ENCODE measurements at places on chromosomes 1 and 21.

GRCh38 chr1:200364091-200364759, 45.6 kb downstream of the ZNF281 start:
- DNase-seq: no peak

DNA sequence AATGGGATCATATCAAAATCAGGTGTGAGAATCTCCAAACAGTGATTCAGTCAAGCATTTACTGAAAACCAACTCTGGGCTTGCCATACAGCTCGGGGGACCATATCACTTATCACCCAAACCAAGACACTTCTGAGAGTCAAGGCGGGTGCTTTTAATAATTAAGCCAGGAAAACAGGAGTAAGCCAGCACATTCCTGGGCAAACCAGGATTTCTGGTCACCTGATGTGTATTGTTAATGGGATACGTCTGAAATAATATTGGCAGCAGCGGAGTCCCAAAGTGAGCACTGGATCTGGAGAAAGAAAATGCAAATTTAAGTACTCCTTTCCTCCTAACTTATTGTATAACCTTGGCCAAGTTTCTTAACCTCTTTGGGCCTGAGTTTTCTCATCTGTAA, 17.6 kb downstream of the OSCP1 start:
- DNase-seq: no peak

GRCh38 chr1:103160281-103160680, 52.0 kb upstream of the COL11A1 start:
- DNase-seq: no peak

GRCh38 chr1:23577056-23578004, 18.0 kb upstream of the ID3 start:
- peak; percentile 54 for DNase-seq

DNA sequence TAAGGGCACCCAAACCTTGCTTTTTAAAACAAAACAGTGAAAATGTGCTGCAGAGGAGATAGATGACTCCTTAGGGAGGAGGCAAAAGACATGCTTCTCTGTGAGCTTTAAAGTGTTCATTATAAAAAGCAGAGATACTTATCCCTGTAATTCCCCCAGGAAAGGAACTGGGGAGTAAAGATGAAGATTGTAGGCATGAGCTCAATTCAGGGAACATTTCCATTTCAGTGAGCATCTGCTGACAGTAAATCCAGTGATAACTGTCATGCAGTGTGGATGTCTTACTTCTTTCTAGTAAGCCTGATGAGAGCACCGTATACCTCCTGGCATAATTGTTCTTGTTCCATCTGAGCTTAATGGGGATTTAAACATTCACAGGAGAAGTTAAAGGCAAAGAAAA, 1296.5 kb downstream of the MRPL39 start:
- no peak for DNase-seq

DNA sequence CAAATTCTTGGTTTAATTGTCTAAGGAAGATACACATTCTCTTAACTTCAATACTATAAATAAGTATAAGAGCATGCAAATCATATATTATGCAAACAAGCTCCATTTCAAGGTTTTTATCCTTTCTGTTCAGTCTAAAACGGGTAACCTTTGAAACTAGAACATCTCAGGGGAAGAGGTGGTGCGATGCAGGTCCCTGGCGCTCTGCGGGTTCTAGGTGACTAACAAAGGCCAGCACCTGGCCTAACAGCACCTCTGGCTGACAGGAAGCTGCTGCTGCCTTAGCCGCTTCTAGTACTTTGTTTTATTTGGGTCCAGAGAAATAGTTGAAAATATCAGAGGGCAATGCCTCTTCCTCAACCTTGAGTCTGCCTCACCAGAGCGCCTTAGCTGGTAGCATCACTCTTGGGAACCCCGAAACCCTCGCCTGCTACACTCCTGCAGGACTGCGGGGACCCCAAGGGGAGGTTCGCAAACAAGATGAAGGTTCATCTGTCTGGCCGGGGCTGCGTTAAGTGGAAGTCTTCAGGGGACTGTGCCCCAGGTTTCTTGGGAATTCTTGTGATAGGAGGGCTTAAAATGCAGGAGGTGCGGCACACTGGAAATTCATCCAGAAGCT, 45.5 kb downstream of the PRDM15 start:
- DNase-seq: no peak

GRCh38 chr1:46806196-46807020, 7.6 kb downstream of the CYP4B1 start:
- DNase-seq: no peak

DNA sequence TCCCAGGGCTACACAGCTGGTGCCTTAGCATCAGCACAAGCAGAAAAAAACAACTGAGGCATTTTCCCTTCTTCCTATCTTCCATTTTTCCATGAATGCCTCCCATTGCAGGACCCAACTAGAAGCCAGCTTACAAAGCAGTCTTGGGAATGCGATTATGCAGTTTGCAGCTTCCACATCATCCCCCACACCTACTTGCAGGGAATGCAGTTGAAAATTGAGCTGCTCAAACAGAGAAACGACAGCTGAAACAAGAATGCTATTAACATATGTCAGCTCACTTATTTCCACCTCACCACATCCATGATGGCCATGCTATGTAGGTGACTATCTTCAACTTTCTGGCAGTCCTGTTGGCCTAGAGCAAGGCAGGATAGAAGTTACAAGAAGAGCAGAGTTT, 150.6 kb upstream of the KCTD3 start:
- DNase-seq: no peak

GRCh38 chr1:234270093-234270492, 103.2 kb upstream of the COA6 start:
- DNase-seq: no peak

GRCh38 chr1:22326931-22327330, 124.7 kb upstream of the ZBTB40 start:
- DNase-seq: no peak

- DNase-seq: peak; percentile 9
These were observed at the start of gene HUNK for GRCh38 chr21:31872452-31873274. Gene HUNK (plus strand): TSS chr21:31873020. CDS start chr21:31873675, 655 bp downstream.

GRCh38 chr1:182317611-182318161, 73.9 kb downstream of the GLUL start:
- no peak for DNase-seq

- no peak for DNase-seq
These were observed 12.5 kb downstream of the SDC3 start for GRCh38 chr1:30895944-30896660.

GRCh38 chr1:186700722-186701121, 20.5 kb upstream of the PTGS2 start:
- DNase-seq: no peak

DNA sequence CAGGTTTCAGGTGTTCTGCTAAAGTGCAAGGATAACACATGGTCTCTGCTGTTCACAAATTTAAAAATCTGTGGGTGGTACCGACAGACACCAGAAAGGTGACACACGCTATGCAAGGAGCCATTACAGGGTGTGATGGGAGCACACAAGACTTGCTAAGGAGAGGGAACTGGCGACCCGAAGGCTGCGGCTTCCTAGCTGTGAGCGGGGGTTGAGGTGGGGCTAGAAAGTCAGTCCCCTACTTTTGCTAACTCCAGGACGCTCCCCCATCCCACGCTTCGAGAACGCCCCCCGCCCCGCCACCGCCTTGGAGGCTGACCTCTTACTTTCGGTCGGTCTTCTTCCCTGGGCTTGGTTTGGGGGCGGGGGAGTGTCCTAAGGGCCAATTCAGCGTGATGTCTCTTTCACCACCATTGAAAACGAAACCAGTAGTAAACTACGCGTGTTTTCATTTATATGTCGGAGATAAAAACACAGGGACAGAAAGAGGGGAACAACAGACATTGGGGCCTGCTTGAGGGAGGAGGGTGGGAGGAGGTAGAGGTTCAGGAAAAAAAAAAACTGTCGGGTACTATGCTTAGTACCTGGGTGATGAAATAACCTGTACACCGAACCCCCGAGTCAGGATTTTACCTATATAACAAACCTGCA, 1.1 kb downstream of the CKS1B start:
- peak; percentile 49 for DNase-seq

DNA sequence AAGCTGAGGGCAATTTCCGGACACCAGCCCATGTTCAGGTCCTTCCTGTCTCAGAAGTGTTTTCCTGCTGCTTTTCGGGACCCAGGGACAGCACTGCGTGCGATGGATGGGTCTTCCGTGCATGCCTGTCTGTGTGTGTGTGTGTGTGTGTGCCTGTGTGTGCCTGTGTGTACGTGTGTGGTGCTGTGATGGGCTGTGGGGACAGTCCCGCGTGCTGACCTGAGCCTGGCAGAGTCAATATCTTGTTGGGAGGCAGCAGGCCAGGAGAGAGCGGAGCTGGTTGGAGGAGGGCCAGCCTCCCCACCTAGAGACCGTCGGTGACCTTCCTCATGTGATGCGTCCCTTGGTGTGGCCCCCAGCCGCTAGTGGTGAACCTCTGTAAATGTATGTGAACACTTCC, 13.7 kb downstream of the SKI start:
- DNase-seq: no peak

DNA sequence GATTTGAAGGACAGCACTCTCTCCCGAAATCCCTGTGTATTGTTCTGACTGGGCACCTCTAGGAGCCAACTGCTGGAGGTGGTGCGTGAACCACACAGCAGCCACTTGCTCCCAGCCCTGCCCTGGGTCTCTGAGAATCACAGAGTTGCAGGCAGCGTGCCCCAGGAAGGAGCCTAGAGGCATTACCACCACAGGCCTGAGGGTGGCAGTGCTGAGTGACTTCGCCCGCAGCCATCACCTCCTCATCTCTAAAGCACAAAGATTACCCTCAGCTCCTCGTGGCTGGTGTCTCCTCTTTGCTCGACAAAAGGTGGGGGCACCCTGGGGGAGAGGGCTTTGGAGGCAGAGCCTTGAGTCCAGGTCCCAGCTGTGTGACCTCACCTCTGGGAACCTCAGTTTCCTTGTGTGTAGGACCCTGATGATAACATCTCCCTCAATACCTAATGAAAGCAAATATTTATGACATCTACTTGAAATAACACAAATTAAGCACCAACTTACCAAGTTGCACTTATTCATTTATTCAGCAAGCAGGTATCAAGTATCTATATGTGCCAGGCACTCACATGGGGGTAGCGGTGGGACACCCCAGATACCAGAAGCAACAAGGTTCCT, 86.3 kb downstream of the VWA5B1 start:
- DNase-seq: peak; percentile 54

- DNase-seq: no peak
These were observed 127.3 kb upstream of the POU3F1 start for GRCh38 chr1:38173848-38174247.

DNA sequence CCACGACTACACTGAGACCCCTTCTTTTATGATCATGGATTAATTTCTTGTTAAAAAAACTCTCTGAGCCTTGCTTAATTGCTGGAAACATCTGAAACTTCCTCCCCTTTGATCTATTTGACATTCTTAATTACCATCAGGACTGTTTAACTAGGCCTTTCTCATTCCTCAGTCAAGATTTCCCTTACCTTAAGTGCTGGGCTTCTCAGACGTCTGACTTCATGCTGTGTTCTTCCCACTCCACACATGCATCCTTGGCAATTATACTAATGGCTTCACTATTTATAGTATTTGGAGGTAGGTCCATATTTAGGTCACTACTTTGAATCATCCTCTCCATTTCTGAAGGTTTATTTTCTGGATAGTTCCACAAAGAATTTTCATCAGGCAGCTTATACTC, 341.3 kb upstream of the TMPRSS15 start:
- no peak for DNase-seq

DNA sequence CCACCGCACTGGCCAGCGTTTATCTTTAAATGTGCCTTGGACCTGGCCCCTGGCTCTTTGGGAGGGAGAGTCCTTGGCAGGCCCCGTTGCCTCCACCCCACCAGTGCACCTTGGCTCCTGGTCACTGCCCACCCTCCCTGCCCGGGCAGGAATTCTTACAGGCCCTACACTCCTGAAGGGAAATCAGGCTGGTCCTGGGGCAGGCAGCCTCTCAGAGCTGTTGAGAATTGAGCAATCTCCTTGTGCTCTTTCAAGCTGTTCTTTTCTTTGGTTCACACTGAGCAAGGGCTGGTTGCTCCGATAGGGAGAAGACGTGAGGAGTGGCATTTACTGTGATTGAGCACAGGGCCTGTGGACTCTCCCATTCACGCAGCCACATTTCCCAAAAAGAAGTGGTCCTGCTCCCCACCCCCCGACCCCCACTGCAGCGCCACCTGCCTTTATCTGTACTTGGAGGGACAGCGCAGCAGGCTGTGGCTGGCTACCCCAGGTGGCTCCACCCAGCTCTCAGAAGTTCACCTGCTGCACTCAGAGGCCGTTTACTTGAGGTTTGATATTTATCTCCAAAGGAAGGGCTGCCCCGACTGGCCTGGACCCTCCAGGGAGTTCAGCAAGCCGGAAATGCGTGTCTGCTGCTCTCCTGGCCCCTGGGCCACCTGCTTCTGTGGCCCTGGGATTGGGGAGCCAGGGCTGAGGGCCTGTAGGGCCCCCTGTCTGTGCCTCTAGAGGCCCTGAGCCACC, 47.8 kb downstream of the SKI start:
- no peak for DNase-seq

GRCh38 chr1:71046891-71047634, 553 bp downstream of the PTGER3 start:
- DNase-seq: no peak

DNA sequence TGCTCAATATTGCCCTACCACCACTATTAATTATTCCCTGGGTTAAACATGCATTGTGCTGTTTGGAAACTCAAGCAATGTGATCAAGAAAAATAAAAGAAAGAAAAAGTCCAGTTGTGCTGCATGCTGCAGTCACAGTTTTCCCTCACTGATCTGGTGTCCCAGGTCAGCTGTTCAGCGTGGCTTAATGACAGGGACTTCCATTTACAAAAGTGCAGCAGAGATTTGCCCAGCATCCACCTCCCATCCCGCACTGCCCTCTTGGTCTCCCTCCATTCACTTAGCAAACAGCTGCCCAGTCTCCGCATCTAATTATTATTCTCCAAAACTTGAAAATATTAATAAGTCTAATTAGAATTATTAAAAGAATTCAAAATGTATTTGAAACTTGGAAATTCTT, 2.0 kb upstream of the OR2T4 start:
- DNase-seq: no peak

DNA sequence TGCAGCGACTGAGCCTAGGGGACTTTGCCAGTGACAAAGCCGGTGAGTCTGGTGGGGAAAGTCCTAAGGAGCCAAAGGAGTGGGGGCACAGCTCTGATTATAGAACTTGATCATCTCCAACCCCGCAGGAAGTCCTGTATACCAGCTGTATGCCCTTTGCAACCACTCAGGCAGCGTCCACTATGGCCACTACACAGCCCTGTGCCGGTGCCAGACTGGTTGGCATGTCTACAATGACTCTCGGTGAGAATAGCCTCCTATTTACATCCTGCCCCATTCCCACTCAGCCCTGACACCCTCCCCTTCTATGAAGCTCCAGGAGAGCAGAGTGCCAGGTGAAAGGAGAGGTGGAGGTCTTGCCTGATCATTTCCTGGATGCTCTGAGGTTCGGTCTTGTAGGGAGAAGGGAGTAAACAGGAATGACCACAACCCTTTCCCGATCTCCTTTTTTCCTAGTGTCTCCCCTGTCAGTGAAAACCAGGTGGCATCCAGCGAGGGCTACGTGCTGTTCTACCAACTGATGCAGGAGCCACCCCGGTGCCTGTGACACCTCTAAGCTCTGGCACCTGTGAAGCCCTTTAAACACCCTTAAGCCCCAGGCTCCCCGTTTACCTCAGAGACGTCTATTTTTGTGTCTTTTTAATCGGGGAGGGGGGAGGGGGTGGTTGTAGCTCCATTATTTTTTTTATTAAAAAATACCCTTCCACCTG, 1.2 kb upstream of the PPOX start:
- DNase-seq: no peak
